Activated CD4-positive, alpha-beta T cell treated with anti-CD3 and anti-CD28 coated beads, Interleukin-2, Interleukin-6, amounts not matched to agents 100 ng/mL and 50 ng/mL, durations not matched to agents 16 hours and 8 hours (primary cell): ENCODE measurements at places on chromosomes 7 and 10.

- DNase-seq = no peak
Measured at GRCh38 chr7:101828301-101829020, 11.0 kb downstream of the CUX1 start.

GRCh38 chr10:94293354-94293753 lies 69.4 kb downstream of the NOC3L start:
- no peak for DNase-seq

- no peak for DNase-seq
Measured at GRCh38 chr10:113087165-113088029, 137.3 kb downstream of the TCF7L2 start.

GRCh38 chr10:131574363-131574706 lies 262.8 kb upstream of the TCERG1L start:
- DNase-seq = no peak

- no peak for DNase-seq
Measured at GRCh38 chr10:133454204-133454893, 604 bp downstream of the SCART1 start.

DNA sequence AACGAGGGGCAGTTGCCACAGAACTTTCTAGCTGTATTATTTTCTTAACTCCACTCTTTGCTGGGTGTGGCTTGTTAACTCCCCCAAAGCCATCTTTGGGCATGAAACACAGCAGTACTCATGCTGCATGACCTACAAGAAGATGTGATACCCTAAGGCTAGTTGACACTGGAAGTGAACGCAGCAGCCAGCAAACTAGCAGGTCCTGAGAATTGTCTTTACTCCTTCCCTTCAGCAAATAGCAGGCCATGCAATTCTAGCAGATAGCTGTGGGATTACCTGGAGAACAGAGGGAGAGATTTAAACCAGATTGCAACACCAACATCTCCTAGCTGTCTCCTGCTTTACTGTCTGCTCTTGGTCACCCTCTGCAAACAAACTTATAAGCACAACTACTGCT lies 688.0 kb upstream of the ZWINT start:
- DNase-seq = no peak

DNA sequence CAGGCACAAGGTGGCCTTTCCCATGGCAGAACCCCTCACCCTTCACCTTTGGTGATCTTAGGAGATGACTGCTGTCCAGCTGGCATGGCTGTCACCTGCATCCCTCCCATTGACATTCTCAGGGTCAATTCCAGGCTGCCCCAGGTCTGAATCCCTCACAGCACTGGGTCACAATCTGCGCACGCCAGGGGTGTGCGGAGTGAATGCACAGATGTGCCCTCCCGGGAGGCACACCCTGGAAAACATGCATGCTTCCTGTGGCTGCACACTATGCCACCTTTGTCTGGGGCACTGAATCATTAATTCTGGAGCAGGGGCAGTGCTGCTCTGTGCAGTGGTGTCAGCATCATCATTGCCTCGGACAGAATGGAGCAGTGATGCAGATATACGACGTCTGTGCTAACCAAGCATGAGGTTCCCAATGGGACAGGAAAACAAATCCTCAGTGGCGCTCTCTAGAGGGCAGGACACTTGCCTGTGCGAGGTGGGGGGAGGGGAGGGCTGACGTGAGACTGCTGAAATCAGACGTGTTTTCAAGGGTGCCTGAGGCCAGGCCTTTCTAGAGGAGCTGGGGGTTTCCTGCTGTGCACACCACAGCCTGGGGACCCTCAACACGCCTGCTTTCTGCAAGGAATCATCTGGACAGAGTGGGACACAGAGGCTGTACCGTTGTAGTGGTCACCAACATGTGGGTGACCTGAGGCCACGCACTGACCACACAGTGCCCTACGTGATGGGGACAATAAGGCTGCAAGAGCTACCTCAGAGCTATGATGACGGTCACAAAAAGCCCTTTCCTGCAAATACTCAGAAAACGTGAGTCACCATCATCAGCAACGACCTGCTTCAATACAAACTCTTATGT lies 77.9 kb downstream of the HIPK2 start:
- DNase-seq = peak; percentile 58

DNA sequence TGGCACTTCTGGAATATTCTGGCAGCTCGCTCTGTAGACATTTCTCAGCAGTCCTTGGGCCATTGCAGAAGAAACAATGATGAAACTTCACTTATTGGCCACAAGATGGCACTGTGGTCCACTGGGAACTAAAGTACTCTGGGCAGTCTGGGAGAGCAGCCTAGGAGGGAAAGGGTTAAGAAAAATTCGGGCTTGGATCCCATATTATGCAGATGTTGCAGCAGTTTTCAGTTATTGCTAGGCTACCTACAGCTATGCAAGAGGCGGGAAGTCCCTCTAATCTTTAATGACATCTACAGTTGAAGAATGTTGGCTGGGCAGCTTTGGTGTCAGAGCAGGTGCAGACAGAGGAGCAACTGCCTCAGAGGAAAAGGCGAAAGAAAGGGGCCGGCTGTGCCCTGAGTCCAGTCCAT lies 201.7 kb upstream of the PRSS58 start:
- DNase-seq = peak; percentile 51

- no peak for DNase-seq
Measured at GRCh38 chr7:6553448-6554044, 2.3 kb upstream of the GRID2IP start.

DNA sequence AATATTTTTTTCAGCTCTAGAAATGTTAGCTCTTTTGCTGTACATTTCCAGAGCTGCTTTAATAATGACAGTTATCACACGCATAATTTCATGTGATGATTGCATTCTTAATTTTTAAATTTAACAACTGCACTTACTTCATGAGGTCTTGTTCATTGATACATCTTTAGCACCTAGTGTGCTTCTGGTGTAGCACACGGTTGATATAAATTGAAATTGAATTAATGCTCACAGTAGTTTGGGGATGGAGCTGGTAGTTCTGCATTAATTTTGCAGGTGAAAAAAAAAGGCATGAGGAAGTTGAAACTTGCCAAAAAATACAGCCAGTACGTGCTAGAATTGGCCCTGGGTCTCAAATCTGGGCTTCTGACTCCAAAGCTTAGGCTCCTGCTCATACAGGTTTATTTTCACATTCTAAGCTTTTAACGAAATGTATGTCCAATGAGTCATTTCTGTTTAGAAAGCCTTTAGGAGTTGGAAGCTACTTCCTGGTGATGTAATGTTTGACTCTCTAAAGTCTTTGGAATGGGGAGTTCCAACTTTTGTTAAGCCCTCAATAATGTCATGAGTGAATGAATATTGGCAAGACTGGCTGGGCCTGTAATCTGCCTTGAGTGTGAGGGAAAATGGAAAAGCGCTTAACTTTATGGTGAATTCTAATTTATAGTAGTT lies 62.5 kb downstream of the DAGLB start:
- DNase-seq = no peak

GRCh38 chr7:117401293-117402002 lies 25.8 kb downstream of the ASZ1 start:
- peak; percentile 5 for DNase-seq

GRCh38 chr10:50216894-50217293 lies 34.4 kb downstream of the ASAH2 start:
- no peak for DNase-seq

GRCh38 chr10:2366264-2366931 lies 629.1 kb upstream of the ADARB2 start:
- no peak for DNase-seq

- peak; percentile 72 for DNase-seq
Measured at GRCh38 chr7:98795741-98796493, 73.9 kb downstream of the TMEM130 start.

GRCh38 chr7:159023746-159024145 lies 120.9 kb downstream of the VIPR2 start:
- DNase-seq = no peak

DNA sequence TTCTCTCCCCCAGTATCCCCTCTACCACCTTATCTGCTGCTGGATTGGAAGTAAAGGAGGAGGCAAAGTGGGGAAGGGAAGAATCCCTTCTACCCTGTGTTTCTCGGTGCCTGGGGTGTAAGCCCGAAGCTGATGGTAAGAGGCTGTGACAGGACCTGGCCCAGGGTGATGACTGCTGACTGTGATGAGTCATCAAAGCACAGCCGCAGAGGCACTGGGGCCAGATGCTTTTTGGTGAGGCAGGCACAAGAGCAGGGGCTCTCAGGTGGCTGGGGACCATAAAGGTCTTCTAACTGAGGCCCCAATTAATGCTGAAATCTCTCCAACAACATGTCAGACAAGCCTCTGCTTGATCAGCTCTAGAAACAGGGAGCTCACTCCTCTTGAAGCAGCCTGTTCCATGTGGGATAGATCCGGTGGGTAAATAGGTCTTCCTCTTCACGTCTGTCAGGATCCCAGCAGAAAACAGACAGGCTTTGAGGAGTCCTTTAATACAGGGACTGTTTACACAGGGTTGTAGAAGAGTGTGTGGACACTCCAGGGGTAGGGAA lies 86.1 kb upstream of the PCBD1 start:
- peak; percentile 9 for DNase-seq

DNA sequence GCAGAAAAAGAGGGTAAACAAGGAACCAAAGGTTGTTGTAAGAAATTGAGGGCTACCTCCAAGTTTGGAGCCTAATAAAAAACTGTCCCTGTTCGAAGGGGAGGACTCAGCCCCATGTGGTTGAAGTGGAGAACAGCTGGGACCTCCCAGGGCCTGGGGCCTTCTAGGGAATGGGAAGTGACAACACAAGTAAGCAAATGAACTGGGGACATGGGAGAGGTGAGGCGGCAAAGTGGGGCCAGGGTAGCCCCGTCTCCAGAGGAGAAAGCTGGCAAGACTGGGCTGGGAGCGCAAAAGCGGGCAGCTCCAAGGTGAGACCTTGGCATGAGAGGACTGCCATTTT lies 198.1 kb downstream of the ZNF438 start:
- no peak for DNase-seq

- no peak for DNase-seq
Measured at GRCh38 chr7:34709771-34710170, 51.8 kb downstream of the NPSR1 start.

DNA sequence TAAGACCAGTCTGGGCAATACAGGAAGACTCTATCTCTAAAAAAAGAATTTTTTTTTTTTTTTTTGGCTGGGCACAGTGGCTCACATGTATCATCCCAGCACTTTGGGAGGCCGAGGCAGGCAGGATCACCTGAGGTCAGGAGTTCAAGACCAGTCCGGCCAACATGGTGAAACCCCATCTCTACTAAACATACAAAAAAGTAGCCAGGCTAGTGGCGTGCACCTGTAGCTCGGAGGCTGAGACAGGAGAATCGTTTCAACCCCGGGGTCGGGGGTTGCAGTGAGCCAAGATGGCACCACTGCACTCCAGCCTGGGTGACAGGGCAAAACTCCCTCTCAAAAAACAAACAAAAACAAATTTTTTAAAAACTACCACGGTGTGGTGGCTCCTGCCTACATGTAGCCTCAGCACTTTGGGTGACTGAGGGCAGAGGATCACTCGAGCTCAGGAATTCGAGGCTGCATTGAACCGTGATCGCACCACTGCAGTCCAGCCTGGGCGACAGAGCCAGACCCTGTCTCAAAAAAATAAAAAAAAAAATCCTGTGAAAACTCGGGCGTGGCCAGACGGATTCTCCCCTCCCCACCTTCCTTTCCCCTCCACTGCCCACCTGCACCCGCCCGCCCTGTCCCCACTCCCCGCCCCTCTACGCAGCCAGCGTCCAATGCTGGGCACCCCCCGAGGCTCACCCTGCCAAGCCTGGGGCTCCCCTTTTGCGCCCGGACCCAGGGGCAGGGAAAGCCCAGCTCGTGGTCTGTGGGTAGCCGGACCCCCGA lies 745 bp upstream of the ORAI2 start:
- DNase-seq = no peak
